RPMI7951 (cell line): ENCODE measurements at places on chromosomes 7 and 10. TPM values are rescaled to one million over a fixed set of nuclear protein-coding genes. Genes with fewer than 3 reads are reported as not detected.
A peak's percentile ranks its signal among the peaks of the same experiment; 100 is the strongest.

Gene FAM237B
- total RNA-seq, result not detected in 2 replicates

Gene MYO3A
- total RNA-seq, result not detected in 2 replicates

Gene GPR26
- under 0.01 TPM in 2 replicates for total RNA-seq

Gene UBTD1
- 16.8 and 18.5 TPM in 2 replicates for total RNA-seq

Gene C7orf25
- 6.1 and 18.7 TPM in 2 replicates for total RNA-seq

Gene PRF1
- total RNA-seq, result not detected in 2 replicates

Gene EDRF1
- total RNA-seq, result 15.9 and 17.9 TPM in 2 replicates

Gene NPFFR1
- total RNA-seq, result not detected in 2 replicates

Gene FBXO24
- 0.49 and 0.72 TPM in 2 replicates for total RNA-seq

Gene TRPV6
- total RNA-seq, result not detected in 2 replicates

Gene SP4
- 12.8 and 14.3 TPM in 2 replicates for total RNA-seq

Gene SPACDR
- total RNA-seq, result 0.39 TPM in 1 of 2 replicates, not detected in the other

Gene FAM25A
- not detected in 2 replicates for total RNA-seq

Gene UTF1
- not detected in 2 replicates for total RNA-seq

Gene PPP1R17
- not detected in 2 replicates for total RNA-seq

- DNase-seq, result peak; percentile 35
These were observed 14.6 kb downstream of the PALS2 start for GRCh38 chr7:24587853-24588252.

GRCh38 chr10:112810711-112811151 lies 139.3 kb upstream of the TCF7L2 start:
- DNase-seq, result no peak

GRCh38 chr7:130917669-130918128 lies 183.7 kb upstream of the KLF14 start:
- DNase-seq, result peak; percentile 67

GRCh38 chr7:69739931-69740431 lies 141.7 kb downstream of the AUTS2 start:
- DNase-seq, result no peak

GRCh38 chr7:148867596-148868377 lies 16.3 kb downstream of the EZH2 start:
- DNase-seq, result no peak

DNA sequence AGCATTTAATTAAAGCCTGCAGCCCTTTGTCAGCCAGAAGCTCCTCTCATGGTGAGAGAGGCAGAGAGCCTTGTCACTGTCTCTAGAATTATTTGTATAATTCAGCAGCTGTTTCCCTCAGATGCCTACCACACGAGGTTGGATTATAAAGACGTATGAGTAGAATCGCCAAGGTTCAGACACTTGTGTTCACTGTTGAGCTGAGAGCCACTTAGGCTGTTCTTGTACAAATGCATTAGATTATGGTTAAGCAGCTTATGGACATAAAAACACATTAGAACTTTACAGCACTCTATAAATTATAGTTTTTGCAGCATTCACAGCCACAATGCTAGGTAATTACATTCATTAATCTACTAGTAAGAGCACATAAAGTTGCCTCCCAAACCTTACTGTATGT lies 282.6 kb downstream of the AUTS2 start:
- DNase-seq, result no peak

GRCh38 chr10:101071267-101071884 lies 9.6 kb downstream of the KAZALD1 start:
- DNase-seq, result no peak

- no peak for DNase-seq
These were observed 32.7 kb upstream of the ZPBP start for GRCh38 chr7:50125766-50126165.

GRCh38 chr7:92994901-92995300 lies 122.9 kb downstream of the SAMD9 start:
- no peak for DNase-seq

DNA sequence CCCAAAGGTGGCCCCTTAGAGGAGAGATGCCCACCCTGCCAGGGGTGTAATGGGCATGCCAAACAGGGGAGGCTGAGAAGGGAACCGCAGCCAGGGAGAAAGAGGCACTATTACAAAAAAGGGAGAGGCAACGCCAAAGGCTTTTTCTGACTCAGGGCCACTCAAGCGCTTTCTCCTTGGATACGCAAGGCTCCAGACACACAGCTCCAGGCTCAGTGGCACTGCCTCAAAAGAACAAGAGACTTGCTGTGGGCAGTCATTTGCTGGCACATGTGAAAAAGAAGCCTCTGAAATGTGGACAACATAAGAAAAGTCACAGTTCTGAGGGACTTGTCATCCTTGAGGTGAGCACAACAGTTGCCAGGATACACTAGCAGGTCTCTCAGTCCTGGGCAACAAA lies 128.4 kb downstream of the DGKI start:
- no peak for DNase-seq

- no peak for DNase-seq
These were observed 172.3 kb downstream of the RAPGEF5 start for GRCh38 chr7:22184549-22185199.

- DNase-seq, result no peak
These were observed 20.2 kb downstream of the HPS6 start for GRCh38 chr10:102085336-102085735.

GRCh38 chr10:103967448-103968071 lies 620 bp downstream of the SLK start:
- peak; percentile 25 for DNase-seq

- no peak for DNase-seq
These were observed 947.1 kb upstream of the MBL2 start for GRCh38 chr10:53719658-53720057.

DNA sequence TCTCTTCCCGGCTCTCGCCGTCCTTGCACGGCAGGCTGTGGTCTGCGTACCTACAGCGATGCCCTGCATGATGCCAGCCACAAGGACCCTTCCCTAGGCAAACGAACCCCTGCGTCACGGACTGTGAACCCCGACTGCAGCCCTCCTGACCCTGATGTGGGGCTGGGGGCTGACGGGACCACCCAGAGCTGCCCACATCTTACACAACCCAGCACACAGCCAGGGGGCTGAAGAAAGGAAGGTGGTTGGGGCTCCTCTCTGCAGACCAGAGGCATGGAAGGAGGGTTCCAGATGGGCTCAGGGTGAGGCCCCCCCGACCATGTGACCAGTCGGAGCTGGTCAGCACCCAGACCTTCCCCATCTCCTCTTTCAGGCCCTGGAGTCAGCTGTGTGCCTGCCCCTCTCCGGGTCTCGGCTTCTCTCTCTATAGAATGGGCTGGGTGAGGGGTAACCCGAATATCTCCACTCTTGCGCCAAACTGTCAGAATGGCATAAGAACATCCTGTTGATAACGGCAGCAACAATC lies 41.4 kb downstream of the EBF3 start:
- no peak for DNase-seq

DNA sequence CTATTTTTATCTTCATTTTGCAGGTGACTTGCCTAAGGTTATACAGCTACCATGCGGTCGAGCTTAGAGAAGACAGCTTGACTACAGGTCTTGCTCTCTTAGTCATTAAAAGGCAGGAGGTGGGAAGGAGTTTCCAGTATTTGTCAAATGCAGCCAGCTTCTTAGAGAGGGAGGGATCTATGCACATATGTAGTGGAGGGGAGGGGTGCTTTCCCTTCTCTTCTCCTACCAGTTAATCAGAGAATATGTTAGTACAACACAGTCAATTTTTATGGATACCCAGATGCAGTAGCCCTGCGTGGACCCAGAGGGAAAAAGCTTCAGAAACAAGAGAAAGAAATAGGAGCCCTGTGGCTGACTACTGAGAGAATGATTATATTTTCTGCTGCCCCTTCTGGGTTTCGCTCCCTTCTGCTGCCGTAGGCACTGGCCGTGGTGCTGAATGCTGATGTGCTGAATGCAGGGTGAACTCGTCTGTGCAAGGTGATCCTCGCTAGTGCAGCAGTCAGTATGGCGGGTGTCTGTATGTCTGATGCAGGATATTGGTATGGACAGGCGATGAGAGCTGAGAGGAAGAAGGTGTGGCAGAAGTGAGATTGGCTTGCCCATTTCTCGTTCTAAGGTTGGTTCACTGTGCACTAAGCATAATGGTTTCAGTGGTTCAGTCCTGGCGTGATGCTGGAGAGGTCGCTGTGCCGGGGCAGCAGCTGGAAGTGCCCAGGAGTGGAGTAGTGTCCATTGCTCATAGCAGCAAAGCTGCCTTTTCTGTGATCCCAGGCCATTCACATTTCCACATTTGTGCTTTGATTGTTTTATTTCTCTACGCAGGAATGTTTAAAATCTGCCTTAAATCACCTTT lies 189.2 kb upstream of the PODXL start:
- DNase-seq, result peak; percentile 54

- DNase-seq, result no peak
These were observed 131.2 kb downstream of the GFRA1 start for GRCh38 chr10:116141855-116142254.

DNA sequence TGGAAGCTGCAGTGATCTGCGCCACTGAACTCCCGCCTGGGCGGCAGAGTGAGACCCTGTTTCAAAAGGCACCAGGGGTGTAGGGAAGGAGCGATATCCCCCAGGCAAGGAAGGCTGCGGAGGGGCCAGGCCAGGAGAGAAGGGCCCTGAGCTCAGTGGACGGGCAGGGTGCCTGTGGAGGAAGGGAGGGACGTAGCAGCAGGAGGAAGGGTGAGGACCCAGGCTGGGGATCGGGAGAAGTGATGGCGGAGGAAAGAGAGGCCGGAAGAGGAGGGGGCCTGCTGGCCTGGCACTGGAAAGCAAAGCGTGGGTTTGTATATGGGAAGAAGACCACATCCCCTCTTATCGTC lies 45.6 kb downstream of the ALOX5 start:
- no peak for DNase-seq

DNA sequence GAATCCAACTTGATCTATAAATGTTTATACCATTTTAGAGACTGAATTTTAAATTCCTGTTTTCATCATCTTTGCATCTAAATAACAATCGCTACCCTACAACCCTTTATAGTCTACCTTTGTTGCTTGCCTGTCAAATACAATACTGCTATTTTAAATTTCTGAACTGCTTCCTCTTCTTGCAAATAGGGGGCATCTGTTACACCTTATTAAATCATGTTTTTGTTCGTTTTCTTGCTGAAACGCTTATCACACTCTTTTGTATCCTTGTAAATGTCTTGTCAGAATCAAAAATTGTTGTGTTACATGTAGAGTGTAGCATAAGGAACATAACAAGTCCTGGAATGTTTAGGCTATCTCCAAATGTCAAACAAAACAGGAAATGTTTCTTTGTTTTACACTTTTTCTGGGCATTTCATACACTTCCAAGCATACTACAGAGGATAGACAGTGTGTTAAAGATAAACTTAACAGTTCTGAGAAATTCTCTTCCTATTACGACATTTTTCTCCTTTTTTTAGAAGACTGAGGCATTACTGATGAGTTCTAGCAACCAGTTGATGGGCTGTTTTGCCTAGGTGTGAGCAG lies 281.3 kb downstream of the GPR158 start:
- no peak for DNase-seq

DNA sequence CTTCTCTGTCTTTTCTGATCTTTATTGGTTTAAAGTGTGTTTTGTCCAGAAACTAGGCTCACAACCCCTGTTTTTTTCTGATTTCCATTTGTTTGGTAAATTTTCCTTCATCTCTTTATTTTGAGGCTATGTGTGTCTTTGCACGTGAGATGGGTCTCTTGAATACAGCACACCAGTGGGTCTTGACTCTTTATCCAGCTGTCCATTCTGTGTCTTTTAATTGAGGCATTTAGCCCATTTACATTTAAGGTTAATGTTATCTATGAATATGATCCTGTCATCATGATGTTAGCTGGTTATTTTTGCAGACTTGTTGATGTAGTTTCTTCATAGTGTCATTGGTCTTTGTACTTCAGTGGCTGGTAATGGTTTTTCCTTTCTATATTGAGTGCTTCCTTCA lies 10.1 kb downstream of the TEX36 start:
- DNase-seq, result no peak

GRCh38 chr10:80407812-80408241 lies 524 bp upstream of the PRXL2A start:
- DNase-seq, result peak; percentile 61

- peak; percentile 71 for DNase-seq
These were observed 55.5 kb downstream of the SYPL1 start for GRCh38 chr7:106056513-106057203.

DNA sequence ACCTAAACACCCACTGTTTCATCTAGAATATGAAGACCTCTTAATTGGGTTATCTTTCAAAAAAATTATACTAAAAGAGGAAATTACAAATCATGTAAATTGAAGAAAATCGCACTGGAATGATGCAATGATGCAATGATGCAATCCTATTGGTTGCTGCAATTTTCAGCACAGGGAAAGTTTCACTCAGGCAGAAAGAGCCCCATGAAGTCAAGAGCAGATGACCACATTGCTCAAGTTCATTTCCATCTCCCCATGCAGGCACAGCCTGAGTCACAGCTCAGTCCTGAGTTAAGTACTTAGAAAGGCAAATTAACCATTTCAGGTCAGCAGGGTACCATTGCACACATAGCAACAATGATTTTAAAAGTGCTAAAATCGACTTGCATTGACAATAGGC lies 180.3 kb upstream of the MYO3A start:
- DNase-seq, result peak; percentile 3

- no peak for DNase-seq
These were observed 777 bp downstream of the RUNDC3B start for GRCh38 chr7:87628780-87629569.

DNA sequence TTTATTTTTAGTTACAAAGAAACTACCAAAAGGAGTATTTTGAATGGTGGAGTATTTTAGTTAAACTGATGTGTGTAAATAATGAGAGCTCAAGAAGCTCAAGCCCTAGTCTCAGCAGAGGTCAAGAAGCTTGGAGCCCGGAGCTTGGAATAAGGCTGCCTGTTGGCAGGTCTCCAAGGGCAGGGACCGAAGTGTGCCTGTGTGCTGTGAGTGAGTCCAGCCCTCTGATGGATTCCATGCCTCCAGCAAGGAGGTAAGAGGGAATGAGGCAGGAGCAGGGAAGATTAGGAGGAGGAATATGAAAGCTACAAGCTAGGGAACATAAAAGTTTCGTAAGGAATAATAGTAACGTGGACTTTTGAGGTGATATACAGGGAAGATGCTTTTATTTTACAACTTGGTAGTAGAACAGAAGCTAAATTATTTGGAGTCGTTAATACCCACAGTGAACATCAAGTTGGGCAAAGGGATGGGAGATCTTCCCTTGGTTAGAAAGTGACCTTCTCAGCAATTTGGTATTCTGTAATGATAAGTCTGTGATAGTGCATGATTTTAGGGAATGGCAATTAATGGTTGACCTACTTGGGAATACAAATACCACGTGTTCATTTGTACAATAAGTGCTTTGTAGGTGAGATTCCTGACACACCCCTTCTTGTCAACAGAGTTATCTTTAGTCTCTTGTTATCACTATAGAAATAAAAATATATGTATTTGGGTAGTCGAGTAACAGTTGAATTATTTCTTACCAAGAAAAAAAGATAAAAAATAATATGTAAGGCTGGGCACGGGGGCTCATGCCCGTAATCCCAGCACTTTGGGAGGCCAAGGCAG lies 4.6 kb downstream of the SEC23IP start:
- peak; percentile 36 for DNase-seq

- DNase-seq, result no peak
These were observed 109.8 kb downstream of the PTPRN2 start for GRCh38 chr7:158477866-158478265.

DNA sequence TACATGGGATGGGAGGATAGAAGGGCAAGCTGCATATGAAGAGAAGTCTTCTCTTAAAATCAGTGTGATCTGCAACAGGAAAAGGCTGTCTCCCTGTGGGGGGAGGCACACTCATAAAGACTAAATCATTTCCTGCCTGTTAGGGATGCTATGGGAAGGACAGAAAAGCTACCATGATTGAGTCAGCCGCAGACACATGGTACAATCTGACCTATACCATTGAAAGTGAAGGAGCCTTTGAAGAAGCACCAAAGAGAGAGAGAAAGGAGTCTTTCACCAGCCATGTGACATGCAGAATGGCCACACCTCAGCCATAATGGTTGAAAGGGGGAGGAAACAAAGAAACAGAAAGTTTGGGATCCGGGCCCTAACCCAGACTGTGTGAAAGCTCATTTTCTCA lies 29.1 kb downstream of the NUDCD3 start:
- DNase-seq, result peak; percentile 84
